ENCODE measurements at places on chromosomes 12 and 14.
A peak's percentile ranks its signal among the peaks of the same experiment; 100 is the strongest.

DNA sequence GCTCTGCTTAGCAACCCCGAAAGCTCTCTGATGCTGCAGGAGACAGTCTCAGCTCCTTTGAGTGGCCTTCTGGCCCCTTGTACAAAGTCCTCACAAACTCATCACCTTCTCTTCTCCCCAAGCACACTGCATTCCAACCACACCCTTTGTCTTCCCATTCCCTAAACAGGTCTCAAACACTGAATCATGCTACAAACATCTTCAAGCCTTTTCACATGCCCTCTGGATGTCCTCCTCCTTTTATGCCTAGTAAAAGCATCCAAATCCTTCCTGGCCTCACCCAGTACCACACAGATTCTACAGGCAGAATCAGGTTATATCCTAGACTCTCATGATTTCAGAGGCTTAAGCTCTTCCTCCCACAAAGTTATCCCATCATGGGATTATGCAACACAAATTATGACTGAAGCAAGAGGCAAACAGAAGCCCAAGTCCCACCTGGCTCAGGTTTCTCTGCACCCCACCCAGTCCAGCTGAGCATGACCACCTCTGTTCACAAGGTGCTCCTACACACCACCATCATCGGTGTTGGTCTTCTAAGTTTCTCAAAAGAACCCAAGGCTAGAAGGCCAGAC is 61.4 kb upstream of the PCED1B start:
- DNase-seq: no peak

DNA sequence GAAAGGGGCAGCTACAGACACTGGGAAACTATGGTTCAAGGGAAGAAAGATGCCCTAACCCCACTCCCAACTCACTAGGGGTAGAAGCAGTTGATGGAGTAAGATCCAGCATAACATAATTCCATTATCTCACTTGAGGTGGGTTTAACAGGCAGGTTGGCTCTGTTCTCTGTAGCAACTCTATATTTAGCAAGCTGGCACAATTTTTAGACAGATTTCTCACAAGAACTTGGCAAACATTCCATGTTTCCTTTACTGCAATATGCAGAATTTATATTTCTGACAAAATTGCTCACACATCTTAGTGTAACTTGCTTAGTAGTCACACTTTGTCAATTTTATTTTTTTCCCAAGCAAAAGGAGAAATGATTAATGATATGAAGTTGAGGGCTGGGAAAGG is 475.4 kb downstream of the RMST start:
- no peak for DNase-seq

- no peak for DNase-seq
These were observed 63.2 kb downstream of the FBXL14 start for GRCh38 chr12:1531153-1531653.

GRCh38 chr12:80374615-80375014 is 69.4 kb upstream of the PTPRQ start:
- no peak for DNase-seq

DNA sequence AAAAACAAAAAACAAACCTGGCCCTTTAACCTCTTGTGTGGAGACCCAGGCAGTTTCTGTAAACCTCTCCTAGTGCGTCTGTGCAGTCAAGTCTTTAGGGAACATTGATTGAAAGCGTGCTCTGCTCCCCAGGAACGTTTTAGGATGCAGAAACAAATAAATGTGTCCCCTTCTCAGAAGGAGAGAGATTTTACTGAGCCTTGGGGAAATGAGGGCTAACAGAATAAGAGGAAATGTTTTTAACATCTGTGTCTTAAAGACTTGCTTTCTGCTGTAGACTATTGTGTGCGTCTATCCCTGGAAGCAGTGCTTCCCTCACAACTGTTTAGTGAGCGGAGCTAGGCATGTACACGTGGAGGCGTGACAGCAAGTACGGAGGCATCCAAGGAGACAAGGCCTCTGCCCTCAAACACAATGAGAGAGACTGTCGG is 54.3 kb downstream of the TECPR2 start:
- no peak for DNase-seq

DNA sequence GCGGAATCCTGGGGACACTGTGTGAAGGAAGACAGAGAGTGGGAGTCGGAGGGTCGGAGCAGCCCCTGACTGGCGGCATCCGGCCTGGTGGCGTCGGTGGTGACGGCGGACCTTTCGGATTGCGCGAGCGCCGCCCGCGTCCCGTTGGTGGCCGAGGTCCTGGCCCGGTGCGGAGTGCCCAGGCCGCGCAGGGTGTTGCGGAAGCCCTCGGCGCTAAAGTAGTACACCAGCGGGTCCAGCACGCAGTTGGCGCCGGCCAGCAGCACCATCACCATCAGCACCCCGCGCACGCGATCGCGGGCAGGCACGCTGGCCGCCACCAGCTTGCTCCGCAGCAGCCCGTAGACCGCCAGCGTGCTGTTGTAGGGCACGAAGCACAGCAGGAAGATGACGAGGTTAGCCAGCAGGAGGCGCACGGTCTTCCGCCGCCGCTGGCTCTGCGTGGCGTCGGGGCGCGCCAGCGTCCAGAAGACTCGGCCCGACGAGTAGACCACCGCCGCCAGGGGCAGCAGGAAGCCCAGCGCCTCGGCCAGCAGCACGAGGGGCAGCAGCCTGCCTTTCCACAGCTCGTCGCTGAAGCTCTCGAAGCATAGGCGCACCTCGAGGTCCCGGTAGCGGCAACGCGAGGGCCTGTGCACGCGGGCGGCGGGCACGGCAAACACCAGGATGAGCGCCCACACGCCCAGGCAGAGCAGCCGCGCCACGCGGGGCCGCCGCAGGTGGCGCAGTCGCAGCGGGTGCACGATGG is 13.1 kb upstream of the CHD4 start:
- DNase-seq: peak; percentile 30

- DNase-seq: no peak
These were observed 13.5 kb upstream of the RAB35 start for GRCh38 chr12:120130011-120130410.

DNA sequence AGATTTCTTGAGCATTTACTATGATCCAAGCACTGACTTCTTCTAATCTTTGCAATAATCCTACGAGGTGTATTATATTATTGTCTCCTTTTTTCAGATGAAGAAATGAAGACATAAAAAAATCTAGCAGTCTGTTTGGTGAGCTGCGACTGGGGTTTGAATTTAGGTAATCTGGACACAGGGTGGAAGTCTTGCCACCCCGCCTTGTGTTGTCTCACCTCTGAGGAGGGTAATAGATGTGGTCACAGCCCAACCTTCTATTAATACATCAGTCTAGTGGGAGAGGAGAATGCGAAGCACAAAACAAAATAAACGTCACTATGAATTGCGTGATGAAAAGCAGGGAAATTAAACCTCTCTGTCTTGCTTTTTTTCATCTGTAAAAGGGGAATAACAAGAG is 993.9 kb downstream of the VRK1 start:
- DNase-seq: no peak

GRCh38 chr12:131229426-131230339 is 276.0 kb downstream of the ADGRD1 start:
- DNase-seq: no peak

GRCh38 chr12:109946505-109946904 is 46.4 kb downstream of the TCHP start:
- DNase-seq: no peak

GRCh38 chr14:74490486-74490885 is 2.6 kb downstream of the NPC2 start:
- DNase-seq: no peak

GRCh38 chr12:115749071-115749841 is 528.2 kb downstream of the MED13L start:
- DNase-seq: no peak

DNA sequence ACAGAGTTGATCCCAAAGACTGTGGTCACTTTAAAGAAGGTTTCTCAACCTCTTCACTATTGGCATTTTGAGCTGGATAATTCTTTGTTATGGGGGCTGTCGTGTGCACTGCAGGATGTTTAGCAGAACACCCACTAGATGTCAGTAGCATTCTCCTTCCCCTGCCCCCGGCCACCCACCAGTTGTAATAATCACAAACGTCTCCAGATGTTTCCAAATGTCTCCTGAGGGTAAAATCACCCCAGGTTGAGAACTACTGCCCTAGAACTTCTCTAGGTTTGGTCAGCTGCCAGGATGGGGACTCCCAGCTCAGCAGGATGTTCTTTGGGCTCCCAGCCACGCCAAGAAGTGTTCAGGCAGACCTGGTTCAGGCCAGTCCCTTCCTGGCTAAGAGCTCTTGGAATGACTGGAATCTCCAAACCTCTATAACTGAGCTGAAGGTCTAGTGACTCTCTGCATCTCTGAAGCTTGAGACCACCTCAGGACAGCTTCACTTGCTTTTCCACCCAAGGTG is 12.5 kb upstream of the AJUBA start:
- DNase-seq: peak; percentile 4

- no peak for DNase-seq
These were observed 1.4 kb downstream of the PCNX4 start for GRCh38 chr14:60093080-60093479.

DNA sequence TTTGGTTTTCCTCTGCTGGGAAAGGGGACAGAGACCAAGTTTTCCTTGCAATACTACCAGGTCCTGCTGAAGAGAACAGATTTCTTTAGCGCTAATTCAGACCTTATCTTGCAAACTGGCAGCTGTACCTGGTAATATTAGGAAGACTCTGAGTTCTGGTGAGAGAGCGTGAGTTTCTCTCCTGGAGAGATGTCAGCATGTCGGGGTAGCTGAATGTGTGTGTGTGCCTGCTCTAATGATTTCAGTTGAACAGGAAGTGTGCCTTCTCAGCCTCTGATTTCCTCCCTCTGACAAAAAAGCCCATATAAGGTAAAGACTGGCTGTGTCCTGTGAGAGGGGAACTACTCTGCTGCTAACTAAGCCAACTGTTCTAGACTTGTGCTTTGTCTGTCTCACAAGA is 10.3 kb upstream of the ERP27 start:
- no peak for DNase-seq

DNA sequence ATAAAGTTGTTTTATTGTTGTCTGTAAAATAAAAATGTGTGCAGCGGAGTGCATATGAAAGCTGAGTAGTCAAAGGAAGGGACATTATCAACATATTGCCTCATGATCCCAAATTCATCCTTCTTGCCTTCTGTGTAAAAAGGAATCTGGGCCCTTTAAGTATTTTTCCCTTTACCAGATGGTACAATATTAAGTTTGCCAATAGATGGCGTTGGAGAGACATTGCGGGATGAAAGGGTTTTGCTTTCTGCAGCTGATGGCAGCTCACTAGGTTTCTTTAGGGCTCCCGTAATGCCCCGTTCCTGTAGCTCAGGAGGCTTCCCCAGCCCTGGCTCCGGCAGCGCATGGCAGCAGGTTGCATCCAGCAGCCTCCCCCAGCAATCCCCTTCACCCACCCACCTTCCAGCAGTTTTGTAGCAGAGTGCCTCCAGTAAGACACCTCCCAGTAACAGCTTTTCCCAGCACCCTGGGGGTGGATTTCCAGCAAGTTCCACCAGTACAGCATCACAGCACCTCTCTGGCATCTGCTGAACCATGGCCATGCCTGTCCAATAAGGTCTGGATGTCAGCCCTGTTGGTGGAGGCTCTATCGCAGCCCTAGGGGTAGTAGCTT is 354.4 kb downstream of the MED13L start:
- DNase-seq: no peak

DNA sequence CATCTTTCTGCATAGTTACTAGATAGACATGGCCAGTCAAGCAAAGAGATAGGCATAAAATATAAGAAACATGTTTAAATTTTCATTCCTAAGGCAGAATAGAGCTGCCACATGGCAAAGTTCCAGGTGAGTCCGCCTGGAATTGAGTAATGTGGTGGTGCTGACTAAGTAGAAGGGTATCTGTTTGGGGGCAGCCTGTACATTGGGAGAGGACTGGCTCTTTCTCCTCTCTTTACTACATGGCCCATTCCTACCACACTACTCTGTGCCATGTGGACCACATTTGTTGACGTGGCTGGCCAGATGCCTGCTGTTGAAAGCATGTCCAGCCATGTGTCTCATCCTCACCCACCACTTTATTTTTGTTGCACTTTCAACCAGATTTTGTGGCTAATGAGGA is 354.0 kb downstream of the ETNK1 start:
- DNase-seq: no peak

DNA sequence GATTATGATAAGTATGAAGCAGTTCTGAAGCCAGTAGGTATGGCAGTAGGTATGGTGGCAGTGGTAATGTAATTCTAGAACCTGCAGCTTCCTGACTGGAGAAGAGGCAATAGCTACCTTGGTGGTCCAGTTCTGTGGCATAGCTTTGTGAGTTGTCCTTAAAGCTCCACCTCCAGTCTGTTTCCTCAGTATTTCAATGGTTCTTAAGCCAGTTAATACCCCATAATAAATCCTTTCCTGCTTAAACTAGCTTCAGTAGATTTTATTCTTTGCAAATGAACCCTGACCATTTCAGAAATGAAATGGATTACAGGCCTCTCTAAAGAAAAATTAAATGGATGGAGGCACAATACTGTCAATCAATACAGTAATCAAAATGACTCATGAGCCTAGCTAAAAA is 117.8 kb upstream of the KRAS start:
- no peak for DNase-seq

DNA sequence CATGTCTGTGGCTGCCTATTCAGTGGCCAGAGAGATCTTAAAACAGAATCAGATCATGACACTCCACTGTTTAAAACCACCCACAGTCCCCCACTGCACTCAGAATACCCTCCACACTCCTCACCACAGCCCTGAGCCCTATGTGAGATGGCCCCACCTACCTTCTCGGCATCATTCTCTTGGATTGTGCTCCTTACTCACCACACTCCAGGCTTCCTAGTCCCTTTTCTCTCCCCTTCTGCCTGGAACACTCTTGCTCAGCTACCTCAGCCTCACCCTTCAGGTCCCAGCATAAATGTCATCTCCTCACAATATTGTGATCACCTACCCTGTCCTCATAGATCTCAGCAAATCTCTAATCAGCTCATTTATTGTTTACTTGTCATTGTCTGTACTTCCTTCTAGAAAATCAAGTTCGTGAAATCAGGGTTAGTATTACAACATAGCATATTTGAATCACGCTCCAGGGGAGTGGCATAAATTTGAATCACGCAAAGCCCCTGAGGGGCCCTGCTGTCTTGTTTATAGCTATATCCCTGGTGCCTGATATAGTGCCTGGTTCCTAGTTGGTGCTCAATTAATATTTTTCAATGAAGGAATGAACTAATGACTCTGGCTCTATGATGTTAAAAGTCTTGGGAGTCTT is 42.8 kb downstream of the SLC35F4 start:
- no peak for DNase-seq

DNA sequence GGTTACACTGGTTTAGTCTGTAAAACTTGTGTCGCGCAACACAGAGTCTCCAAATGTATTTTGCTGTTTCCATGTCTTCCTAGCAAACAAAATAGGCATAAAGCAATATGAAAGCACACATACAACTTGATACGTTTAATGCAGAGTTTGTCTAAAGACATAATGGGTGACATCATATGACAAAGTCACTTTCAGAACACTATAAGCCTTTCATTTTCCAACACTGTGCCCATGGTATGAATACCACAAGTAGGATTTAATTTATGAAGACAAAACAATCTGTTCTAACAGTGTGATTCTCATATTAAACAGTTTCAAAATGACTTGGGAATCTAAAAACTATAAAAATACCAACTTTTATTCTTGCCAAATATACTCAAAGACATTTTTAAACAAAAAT is 58.4 kb downstream of the PTPN21 start:
- no peak for DNase-seq

- no peak for DNase-seq
These were observed 67.2 kb upstream of the FAM181A start for GRCh38 chr14:93859957-93860356.
